SJSA1 (cell line): ENCODE measurements at places on chromosomes 12 and 14. TPM values are rescaled to one million over a fixed set of nuclear protein-coding genes. Genes with fewer than 3 reads are reported as not detected.

GOLGA3 gene
- total RNA-seq: 52.8 and 71.1 TPM in 2 replicates

MANSC4 gene
- not detected in 2 replicates for total RNA-seq

CTSG gene
- not detected in 2 replicates for total RNA-seq

SAMD15 gene
- 0.19 and 0.82 TPM in 2 replicates for total RNA-seq

TAS2R8 gene
- total RNA-seq: not detected in 2 replicates

CYP27B1 gene
- total RNA-seq: 12.9 and 21.9 TPM in 2 replicates

TIGAR gene
- 10.2 and 22.7 TPM in 2 replicates for total RNA-seq

GPR162 gene
- total RNA-seq: 0.16 TPM in 1 of 2 replicates, not detected in the other

KRT82 gene
- total RNA-seq: not detected in 2 replicates

RFX4 gene
- total RNA-seq: not detected in 2 replicates

KCNA5 gene
- not detected in 2 replicates for total RNA-seq
